ENCODE measurements at places on chromosomes 11 and 22. TPM values are rescaled to one million over a fixed set of nuclear protein-coding genes. Genes with fewer than 3 reads are reported as not detected.

- no peak for DNase-seq
Observed at GRCh38 chr11:130674686-130675308, 226.4 kb downstream of the ADAMTS15 start.

GRCh38 chr22:32073262-32073661 lies 30.2 kb downstream of the SLC5A1 start:
- DNase-seq: no peak

- DNase-seq: no peak
Observed at GRCh38 chr22:37753746-37754145, 54.0 kb upstream of the GCAT start.

GRCh38 chr11:39434466-39434865 lies 2025.0 kb downstream of the LRRC4C start:
- no peak for DNase-seq

DNA sequence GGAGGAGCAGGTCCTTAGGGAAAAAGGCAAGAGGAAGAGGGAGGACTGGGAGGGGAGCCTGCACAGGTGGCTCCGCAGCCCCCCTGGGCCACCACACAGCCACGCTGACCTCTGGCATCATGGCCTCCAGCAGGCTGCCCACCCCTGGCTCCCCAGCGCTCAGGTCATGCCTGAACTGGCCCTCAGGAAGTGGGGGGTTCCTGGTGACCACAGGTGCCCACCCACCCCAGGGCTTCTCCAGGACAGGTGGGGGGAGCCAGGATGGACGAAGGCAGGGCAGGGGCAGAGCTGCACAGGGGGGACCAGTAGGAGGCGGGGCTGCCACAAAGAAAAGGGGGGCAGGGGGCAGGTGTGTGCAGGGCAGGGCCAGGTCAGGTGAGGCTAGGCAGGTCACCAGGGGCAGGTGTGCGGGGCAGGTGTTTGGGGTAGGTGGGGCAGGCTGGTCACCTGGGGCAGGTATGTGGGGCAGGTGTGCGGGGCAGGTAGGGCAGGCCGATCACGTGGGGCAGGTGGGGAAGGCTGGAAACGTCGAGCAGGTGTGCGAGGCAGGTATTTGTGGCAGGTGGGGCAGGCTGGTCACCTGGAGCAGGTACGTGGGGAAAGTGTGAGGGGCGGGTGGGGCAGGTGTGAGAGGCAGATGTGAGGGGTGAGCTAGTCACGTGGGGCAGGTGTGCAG lies 997 bp downstream of the DEAF1 start:
- DNase-seq: no peak

GRCh38 chr11:71266114-71266833 lies 13.9 kb upstream of the SHANK2 start:
- no peak for DNase-seq

Gene GAS2
- 13.4 TPM for total RNA-seq

Gene C11orf42
- total RNA-seq: not detected

- no peak for DNase-seq
Observed at GRCh38 chr11:2670541-2671100, 29.2 kb downstream of the KCNQ1OT1 start.

DNA sequence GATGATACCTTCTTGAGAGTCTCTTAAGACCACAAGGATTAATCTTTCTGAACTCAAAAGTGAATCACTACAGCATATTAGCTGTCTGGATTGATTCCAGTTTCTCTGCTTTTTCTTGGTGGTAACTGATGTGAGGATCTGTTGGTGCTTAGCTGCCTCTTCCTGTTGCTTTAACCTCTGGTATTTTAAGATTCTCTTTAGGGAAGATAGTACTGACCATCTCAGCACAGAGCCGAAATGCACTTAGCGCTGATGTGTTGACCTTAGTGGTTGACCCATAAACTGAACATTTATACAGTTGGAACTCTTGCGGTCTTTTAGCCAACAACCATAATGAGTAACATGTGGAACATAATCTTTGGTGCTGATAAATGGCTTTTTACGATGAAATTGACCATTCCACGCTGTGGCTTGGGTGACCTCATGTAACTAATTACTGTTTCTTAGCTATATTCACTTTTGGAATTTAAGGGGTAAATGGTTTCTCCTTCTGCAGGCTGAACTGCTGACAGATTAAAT lies 33.7 kb downstream of the APLP2 start:
- no peak for DNase-seq

Gene MAP6
- total RNA-seq: 83.6 TPM

GRCh38 chr22:41367039-41367679 lies 14.6 kb upstream of the TEF start:
- peak; percentile 97 for DNase-seq

- DNase-seq: peak; percentile 44
Observed at GRCh38 chr11:126790550-126791081, 210.0 kb downstream of the KIRREL3 start.

- no peak for DNase-seq
Observed at GRCh38 chr22:49801391-49802060, 26.1 kb downstream of the BRD1 start.

DNA sequence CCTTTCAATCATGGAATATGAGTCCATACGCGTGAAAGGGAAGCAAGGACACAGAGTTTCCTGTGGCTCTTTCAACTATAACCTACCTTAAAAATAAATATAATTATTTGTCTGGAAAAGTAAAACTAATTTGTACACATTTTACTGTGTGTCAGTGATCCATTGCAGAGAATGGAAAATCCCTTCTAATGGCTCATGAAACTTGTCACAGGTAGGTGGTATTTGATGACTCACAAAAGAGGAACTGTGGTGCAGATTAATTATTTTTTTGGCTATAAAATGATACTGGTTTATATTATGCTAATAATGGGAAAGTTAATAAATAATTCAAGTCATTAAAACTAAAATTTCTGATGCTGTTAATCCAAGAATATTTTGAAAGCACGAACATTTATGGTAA lies 792.2 kb downstream of the METTL15 start:
- DNase-seq: no peak

Gene KDELR3
- 0.94 TPM for total RNA-seq

DNA sequence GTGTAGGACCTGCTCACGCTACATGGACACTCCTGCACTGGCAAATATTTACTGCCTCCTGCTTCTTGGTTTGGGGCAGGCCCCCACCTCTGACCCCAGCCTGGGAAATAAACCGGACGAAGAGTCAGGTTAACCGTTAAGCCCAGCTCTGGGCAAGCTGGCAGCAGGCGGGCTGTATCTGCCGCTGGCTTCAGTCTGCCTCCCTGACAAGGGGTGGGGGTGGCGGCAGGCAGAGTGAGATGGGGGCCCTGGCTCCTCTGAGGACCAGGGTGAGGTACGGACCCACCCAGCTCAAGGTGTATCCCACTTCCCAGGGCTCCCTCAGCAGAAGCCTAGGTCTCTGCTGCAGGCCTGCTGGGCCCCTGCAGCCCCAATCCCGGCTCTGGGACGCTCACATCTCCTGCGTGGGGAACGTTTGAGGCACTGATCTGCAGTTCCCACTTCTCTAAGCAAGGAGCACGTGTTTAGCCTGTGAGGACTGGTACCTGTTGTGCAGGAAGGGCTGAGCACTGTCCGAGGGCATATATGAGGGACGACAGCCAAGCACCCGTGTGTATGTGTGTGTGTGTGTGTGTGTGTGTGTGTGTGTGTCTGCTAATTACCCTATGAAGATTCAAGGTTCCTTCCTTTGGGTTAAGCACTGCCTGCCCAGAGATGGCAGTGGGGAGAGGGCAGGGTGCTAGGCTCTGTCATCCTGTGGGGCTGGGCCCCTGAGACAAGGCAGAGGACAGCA lies 1.1 kb upstream of the LRRC75B start:
- DNase-seq: no peak

DNA sequence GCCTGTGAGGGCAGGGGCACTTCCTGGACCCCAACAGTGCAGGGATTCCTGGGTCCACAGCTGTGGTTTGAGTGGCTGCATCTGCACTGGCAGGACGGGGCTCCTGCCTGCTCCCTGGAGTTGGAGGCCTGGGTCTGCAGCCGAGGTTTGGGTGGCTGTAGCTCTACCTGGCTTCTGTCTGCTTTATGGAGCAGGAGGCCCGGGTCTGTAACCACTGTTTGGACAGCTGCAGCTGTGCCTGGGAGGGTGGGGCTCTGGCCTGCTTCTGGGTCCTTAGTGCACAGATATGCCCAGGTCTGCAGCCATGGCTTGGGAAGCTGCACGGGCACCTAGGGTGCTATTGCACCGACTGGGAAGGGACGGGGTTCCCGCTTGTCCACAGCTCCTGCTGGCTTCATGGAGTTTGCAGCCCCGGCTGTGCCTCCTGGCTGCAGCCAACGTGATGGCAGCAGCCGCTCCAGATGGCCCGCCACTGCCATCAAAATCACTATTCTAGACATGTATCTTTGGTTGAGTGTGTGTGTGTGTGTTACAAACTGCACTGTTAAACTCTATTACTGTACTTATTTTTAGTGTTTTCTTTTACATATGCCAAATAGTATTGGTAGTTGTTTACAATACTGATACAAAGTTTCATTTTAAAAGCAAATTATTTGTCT lies 412.3 kb upstream of the KIRREL3 start:
- no peak for DNase-seq

Gene APOA5
- total RNA-seq: not detected

GRCh38 chr11:134333312-134333711 lies 1.5 kb downstream of the GLB1L2 start:
- DNase-seq: no peak

DNA sequence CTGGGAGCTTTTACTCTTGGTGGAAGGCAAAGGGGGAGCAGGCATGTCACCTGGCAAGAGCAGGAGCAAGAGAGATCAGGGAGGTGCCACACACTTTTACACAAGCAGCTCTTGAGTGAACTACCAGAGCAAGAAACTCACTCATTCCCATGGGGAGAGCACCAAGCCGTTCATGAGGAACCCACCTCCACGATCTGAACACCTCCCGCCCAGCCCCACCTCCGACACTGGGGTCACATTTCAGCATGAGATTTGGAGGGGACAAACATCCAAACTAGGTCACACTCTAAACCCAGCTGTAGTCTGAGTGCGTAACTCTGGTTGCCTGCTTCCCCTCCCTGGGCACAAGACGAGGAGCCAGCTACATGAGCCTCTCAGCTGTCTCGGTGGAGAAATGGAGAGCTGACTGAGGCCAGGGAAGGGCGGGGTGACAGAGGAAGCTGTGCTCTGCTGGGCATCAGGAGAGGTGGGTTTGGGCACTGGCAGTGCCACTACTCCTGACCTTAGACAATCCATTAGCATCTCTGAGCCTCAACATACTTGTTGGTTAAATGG lies 134.6 kb downstream of the PKNOX2 start:
- no peak for DNase-seq

GRCh38 chr11:19861171-19861570 lies 148.5 kb downstream of the NAV2 start:
- no peak for DNase-seq

Gene ENTHD1
- total RNA-seq: 0.16 TPM

- no peak for DNase-seq
Observed at GRCh38 chr11:102276783-102277182, 40.5 kb upstream of the BIRC3 start.

- DNase-seq: no peak
Observed at GRCh38 chr11:36108881-36109589, 165.2 kb downstream of the LDLRAD3 start.

Gene RANBP1
- 90.6 TPM for total RNA-seq

GRCh38 chr22:49668402-49668801 lies 159.3 kb downstream of the BRD1 start:
- no peak for DNase-seq

Gene DKK3
- total RNA-seq: 185 TPM

Gene IL17REL
- not detected for total RNA-seq

Gene ANKK1
- not detected for total RNA-seq

GRCh38 chr11:79864882-79865281 lies 424.1 kb upstream of the TENM4 start:
- DNase-seq: no peak

GRCh38 chr11:120139316-120140069 lies 1.6 kb upstream of the TRIM29 start:
- no peak for DNase-seq

Gene PDXP
- 40.6 TPM for total RNA-seq

GRCh38 chr11:110467556-110467955 lies 37.8 kb downstream of the FDX1 start:
- DNase-seq: no peak

Gene PDGFD
- 13.1 TPM for total RNA-seq
